ENCODE measurements at places on chromosomes 3 and 15.

DNA sequence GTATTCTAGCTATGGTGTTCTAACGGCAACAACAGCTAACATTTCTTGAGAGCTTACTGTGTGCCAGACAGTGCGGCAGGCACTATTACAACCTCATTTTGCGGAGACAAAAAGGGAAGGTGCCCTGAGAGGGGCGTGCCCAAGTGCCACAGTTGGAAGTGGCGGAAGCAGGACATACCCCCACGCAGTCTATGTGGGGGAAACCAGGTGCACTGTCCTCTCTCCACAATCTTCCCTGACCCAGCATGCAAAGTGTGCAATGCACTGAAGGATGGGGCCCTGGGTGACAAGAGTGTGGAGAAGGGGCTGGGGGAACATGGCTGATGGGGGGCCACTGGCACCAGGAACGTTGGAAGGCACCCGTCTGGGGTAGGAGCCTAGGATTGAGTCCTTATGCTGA, 8.6 kb downstream of the ANP32A start:
- DNase-seq: no peak

DNA sequence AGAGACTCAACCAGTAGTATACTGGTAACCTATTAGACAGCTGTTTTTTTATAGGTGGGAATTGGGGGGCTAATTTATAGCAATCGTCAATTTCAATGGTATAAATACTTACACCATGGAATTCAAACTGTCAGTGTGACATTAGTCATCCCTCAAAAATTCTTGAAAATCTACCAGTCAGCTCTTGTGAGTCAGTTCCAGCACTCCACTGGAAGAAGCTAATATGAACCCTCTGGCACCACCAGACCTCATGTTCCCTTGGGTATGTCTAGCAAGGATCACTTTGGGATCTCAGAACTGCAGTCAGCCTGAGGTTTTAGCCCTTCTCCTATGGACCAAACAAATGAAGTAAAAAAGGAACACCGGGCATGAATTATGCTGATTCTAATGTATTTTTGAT, 11.8 kb upstream of the UACA start:
- DNase-seq: no peak

GRCh38 chr15:83866692-83867091, 212.8 kb downstream of the ADAMTSL3 start:
- DNase-seq: no peak

DNA sequence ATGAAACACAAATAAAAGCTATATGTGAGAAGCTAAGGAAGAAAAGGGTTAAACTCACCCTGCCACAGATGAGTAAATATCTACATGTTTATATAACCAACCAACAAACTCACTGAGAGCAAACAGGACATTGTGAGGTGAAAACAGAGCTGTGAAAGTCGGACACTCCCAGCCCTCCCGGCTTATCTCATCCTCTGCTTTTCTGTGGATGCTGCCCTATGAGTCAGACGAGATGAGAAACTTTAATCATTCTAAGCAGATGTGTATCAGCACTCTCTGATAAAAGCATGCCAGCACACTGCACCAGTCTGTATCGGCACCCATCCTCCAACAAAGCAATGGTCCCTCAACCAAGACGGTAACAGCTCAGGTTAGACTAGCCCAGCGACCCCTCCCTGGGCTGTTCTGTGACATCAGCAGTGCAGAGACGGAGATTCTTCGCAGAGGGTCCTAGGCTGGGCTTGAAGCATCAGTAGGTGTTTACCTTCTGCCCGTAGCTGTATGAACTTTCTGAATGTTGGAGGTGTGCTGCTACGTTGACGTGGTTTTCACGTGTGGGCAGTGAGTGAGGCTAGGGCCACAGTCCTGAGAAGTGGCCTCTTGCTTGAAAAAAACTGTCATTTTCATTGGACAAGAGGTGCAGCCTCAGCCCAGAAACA, 119.8 kb upstream of the ALDH1A3 start:
- no peak for DNase-seq
